ENCODE measurements at places on chromosomes 5 and 9.

DNA sequence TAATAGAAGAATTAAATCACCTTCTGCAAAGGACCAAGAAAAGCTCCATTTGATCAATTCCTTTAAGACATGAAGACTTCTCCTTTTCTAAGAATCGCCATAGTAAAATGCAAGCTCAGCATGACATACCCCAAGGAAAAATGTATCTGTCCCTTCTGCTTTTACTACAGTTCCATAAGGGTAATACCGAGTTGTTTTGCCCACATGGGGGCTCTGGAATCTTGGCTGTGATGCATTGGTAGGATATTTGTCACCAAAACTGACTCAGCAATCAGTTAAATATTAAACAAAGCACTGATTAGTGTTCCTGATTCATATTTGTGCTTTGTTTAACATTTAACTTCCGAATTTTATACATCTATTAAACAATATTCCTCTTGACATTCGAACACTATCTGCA is 24.3 kb upstream of the KCNIP1 start:
- DNase-seq = no peak

GRCh38 chr5:180296771-180297170 is 4.9 kb upstream of the MAPK9 start:
- DNase-seq = no peak

- DNase-seq = no peak
Measured at GRCh38 chr9:38662763-38663593, 42.6 kb upstream of the ANKRD18A start.

GRCh38 chr9:34570376-34570775 is 19.1 kb downstream of the CNTFR start:
- DNase-seq = peak; percentile 41

- DNase-seq = no peak
Measured at GRCh38 chr5:158317507-158317906, 458.6 kb upstream of the CLINT1 start.

GRCh38 chr9:132351404-132352045 is 3.3 kb downstream of the SETX start:
- no peak for DNase-seq

DNA sequence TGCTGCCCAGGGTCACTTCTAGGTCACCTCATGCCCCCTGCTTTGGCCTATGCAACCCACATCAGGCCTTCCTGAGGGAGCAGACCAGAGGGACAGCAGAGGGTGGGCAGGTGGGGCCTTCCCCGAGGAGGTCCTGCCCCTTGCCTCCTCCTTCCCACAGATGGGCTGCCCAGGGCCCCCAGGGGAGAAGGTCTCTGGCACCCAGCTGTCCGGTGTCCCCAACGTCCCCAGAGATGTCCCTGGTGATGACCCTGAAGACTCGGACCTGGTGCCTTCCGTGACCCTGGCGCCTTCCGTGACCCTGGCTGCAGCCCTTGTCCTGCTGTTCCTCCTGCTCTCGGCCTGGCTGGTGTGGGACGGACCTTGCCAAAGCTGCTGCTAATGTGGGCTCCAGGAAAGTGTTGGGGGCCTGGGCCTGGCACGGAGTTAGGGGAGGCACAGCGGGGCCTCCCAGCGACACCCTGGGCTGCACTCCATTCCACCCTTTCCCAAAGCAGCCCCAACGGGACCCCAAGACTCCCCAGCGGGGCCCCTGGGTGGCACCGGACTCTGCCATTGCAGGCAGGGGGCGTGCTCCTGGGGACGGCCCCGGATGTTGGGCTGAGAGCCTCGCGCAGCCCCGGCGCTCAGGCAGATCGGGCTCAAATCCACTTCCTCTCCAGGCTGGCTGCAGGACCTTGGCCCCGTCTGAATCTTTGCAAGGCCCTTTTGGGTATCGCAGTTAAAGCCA is 6.8 kb upstream of the SLC2A6 start:
- no peak for DNase-seq

- no peak for DNase-seq
Measured at GRCh38 chr5:33319151-33319550, 121.6 kb upstream of the TARS1 start.

DNA sequence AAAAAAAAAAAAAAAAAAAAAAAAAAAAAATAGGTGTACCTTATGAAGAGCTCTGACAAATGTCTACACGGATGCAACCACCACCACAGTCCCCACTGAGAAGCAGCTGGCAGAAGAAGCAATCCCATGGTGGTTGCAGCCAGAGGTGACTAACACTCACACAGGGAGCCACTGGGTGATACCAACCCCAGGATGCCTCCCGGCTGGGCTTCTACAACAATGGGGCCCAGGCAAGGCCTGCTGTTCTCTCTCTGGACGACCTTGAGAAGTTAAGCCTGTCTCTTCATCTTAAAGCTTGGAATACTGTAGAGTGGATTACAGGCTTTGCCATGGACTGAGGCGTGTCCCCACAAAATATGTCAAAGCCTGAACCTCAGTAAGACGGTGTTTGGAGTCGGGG is 104.1 kb downstream of the ROR2 start:
- no peak for DNase-seq
